CD4-positive, alpha-beta memory T cell (primary cell): ENCODE measurements at places on chromosomes 1 and 21. TPM values are rescaled to one million over a fixed set of nuclear protein-coding genes. Genes with fewer than 3 reads are reported as not detected.

The TSPAN2 gene
- polyA plus RNA-seq = 20.8 TPM

The CYB5RL gene
- polyA plus RNA-seq = 1.3 TPM

The KCNA3 gene
- 88.7 TPM for polyA plus RNA-seq

The BMP8A gene
- not detected for polyA plus RNA-seq

The ECE1 gene
- 10.0 TPM for polyA plus RNA-seq

The FMO5 gene
- polyA plus RNA-seq = 1.3 TPM

The KLHDC9 gene
- polyA plus RNA-seq = 2.4 TPM

The OXCT2 gene
- polyA plus RNA-seq = not detected

The SELL gene
- polyA plus RNA-seq = 876 TPM

The GSTM5 gene
- not detected for polyA plus RNA-seq

The OSCP1 gene
- 1.1 TPM for polyA plus RNA-seq

The RIPK4 gene
- polyA plus RNA-seq = not detected

The COL9A2 gene
- not detected for polyA plus RNA-seq

The NPHP4 gene
- 1.1 TPM for polyA plus RNA-seq

The NFASC gene
- not detected for polyA plus RNA-seq

The PROK1 gene
- polyA plus RNA-seq = not detected

The OR2T11 gene
- not detected for polyA plus RNA-seq

The PBX1 gene
- polyA plus RNA-seq = 0.06 TPM

The GJA4 gene
- polyA plus RNA-seq = not detected

The EXOSC10 gene
- 52.2 TPM for polyA plus RNA-seq

The CFHR3 gene
- polyA plus RNA-seq = not detected

The LMX1A gene
- not detected for polyA plus RNA-seq

The FAM72A gene
- polyA plus RNA-seq = 0.29 TPM

The DFFB gene
- polyA plus RNA-seq = 13.0 TPM

The MAP3K7CL gene
- polyA plus RNA-seq = 2.8 TPM

The SELENBP1 gene
- not detected for polyA plus RNA-seq

The B3GALT2 gene
- 4.9 TPM for polyA plus RNA-seq

The ERVH48-1 gene
- not detected for polyA plus RNA-seq

The FCRLB gene
- polyA plus RNA-seq = 1.0 TPM

The SESN2 gene
- polyA plus RNA-seq = 3.5 TPM

The FAM110D gene
- not detected for polyA plus RNA-seq

The TDRKH gene
- 18.8 TPM for polyA plus RNA-seq

The KCNC4 gene
- 3.0 TPM for polyA plus RNA-seq

The AMY1A gene
- not detected for polyA plus RNA-seq

The OR2T34 gene
- polyA plus RNA-seq = not detected

The HHIPL2 gene
- polyA plus RNA-seq = not detected

The NPPA gene
- not detected for polyA plus RNA-seq
